Uterine smooth muscle cell (primary cell): ENCODE measurements at places on chromosomes 3 and 15. TPM values are rescaled to one million over a fixed set of nuclear protein-coding genes. Genes with fewer than 3 reads are reported as not detected.

BFSP2 gene
- total RNA-seq = not detected in 2 replicates

EFCC1 gene
- not detected in 2 replicates for total RNA-seq

MOBP gene
- under 0.01 TPM in 2 replicates for total RNA-seq

ARGFX gene
- total RNA-seq = not detected in 2 replicates

P2RY1 gene
- total RNA-seq = 0.75 and 1.1 TPM in 2 replicates

SOX14 gene
- total RNA-seq = not detected in 2 replicates

XYLB gene
- total RNA-seq = 5.4 and 6.1 TPM in 2 replicates

GOLGA8K gene
- 0.25 TPM in 1 of 2 replicates, not detected in the other for total RNA-seq

SLC22A13 gene
- 0.22 and 0.25 TPM in 2 replicates for total RNA-seq

DPPA4 gene
- total RNA-seq = not detected in 2 replicates

BLM gene
- 1.7 and 9.7 TPM in 2 replicates for total RNA-seq

RTP3 gene
- total RNA-seq = not detected in 2 replicates

SPINT1 gene
- 0.37 and 0.66 TPM in 2 replicates for total RNA-seq

IL20RB gene
- total RNA-seq = 1.8 and 3.2 TPM in 2 replicates

TRIM42 gene
- not detected in 2 replicates for total RNA-seq

DNAH12 gene
- under 0.01 and 0.12 TPM in 2 replicates for total RNA-seq

SYNPR gene
- total RNA-seq = not detected in 2 replicates

PLSCR2 gene
- total RNA-seq = not detected in 2 replicates

ACKR4 gene
- 1.5 and 2.1 TPM in 2 replicates for total RNA-seq

NDN gene
- total RNA-seq = 39.5 and 59.1 TPM in 2 replicates

CD86 gene
- under 0.01 TPM in 1 of 2 replicates, not detected in the other for total RNA-seq

SLC12A1 gene
- total RNA-seq = not detected in 2 replicates

FBXO45 gene
- 11.0 and 17.8 TPM in 2 replicates for total RNA-seq

CMTM8 gene
- 0.12 and 0.22 TPM in 2 replicates for total RNA-seq

TYRO3 gene
- total RNA-seq = 11.0 and 14.4 TPM in 2 replicates

TLR9 gene
- total RNA-seq = under 0.01 TPM in 1 of 2 replicates, not detected in the other

LIPC gene
- total RNA-seq = 0.11 and 0.37 TPM in 2 replicates

CCK gene
- 0.62 and 1.1 TPM in 2 replicates for total RNA-seq

FRMD4B gene
- 1.9 and 7.5 TPM in 2 replicates for total RNA-seq

STOML1 gene
- total RNA-seq = 20.4 and 21.9 TPM in 2 replicates

EPB42 gene
- not detected in 2 replicates for total RNA-seq

PLA2G4E gene
- not detected in 2 replicates for total RNA-seq

AZI2 gene
- total RNA-seq = 87.7 and 127 TPM in 2 replicates

DNAJA4 gene
- total RNA-seq = 5.4 and 5.9 TPM in 2 replicates

UROC1 gene
- not detected in 2 replicates for total RNA-seq

TMEM40 gene
- not detected in 2 replicates for total RNA-seq

RPS27L gene
- 134 and 312 TPM in 2 replicates for total RNA-seq
